Activated CD4-positive, alpha-beta T cell treated with anti-CD3 and anti-CD28 coated beads, Interleukin-2, amount 50 U/mL, for 16 hours (primary cell): ENCODE measurements at places on chromosomes 4 and X.

GRCh38 chr4:8552024-8552423 is 28.2 kb upstream of the GPR78 start:
- no peak for DNase-seq

DNA sequence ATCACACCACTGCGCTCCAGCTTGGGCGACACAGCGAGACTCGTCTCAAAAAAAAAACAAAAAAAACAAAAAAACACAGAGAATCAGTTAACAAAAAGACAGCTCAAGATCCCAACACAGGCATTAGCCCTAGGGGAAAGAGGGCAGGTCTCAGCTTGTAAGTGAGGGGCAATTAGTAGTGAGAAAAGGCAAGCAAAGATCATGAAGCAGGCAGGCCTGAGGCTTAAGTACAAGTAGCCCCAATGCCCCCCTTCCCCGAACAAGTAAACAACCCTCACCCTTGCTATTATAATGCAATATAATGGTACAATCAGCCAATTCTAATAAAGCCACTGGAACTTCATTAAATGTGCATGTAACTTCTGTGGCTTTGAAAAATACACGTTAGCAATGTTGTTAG is 17.0 kb downstream of the ADGRA3 start:
- no peak for DNase-seq

- DNase-seq, result no peak
Measured at GRCh38 chr4:172707622-172708021, 461.0 kb upstream of the GALNT7 start.

- no peak for DNase-seq
Measured at GRCh38 chrX:45479196-45479834, 278.6 kb upstream of the DIPK2B start.

GRCh38 chr4:99841129-99841528 is 24.5 kb downstream of the DAPP1 start:
- DNase-seq, result no peak

GRCh38 chrX:130174045-130174704 is 2.4 kb downstream of the RAB33A start:
- DNase-seq, result no peak

GRCh38 chr4:75004755-75005668 is 72.1 kb downstream of the PARM1 start:
- DNase-seq, result no peak

GRCh38 chrX:81120258-81120935 is 81.3 kb downstream of the HMGN5 start:
- DNase-seq, result no peak

DNA sequence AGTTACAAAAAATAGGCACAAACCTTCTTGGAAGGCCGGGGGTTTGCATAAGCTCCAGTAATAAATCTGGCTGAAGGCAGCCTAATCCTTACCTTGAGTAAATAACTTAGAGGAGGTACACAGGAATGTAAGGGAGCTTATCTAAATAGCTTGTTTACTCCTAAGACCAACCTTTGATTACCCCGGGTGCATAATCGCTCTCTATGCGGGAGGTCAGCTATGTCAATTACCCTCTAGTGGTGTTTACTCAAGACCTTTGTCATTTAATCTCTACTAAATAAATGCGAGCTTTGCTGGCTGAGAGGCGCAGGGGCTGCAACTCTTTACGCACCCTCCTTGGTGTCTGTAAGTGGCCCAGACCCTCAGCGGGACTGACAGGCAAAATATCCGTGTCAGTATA is 50.2 kb upstream of the MAP9 start:
- no peak for DNase-seq

- DNase-seq, result no peak
Measured at GRCh38 chr4:137961051-137961438, 281.1 kb downstream of the SLC7A11 start.

DNA sequence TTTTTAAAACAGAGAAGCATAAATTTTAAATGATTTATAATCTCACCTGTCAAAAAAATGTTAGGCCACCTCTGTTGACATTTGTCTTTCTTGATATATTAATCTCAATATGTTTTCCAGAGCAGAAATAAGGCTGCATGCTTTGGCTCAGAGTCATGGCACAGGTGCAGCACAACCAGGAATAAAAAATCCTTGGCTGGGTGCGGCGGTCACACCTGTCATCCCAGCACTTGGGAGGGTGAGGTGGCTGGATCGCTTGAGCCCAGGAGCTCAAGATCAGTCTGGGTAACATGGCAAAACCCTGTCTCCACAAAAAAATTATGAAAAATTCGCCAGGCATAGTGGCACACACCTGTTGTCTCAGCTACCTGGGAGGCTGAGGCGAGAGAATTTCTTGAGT is 18.1 kb downstream of the CPLX1 start:
- DNase-seq, result no peak

DNA sequence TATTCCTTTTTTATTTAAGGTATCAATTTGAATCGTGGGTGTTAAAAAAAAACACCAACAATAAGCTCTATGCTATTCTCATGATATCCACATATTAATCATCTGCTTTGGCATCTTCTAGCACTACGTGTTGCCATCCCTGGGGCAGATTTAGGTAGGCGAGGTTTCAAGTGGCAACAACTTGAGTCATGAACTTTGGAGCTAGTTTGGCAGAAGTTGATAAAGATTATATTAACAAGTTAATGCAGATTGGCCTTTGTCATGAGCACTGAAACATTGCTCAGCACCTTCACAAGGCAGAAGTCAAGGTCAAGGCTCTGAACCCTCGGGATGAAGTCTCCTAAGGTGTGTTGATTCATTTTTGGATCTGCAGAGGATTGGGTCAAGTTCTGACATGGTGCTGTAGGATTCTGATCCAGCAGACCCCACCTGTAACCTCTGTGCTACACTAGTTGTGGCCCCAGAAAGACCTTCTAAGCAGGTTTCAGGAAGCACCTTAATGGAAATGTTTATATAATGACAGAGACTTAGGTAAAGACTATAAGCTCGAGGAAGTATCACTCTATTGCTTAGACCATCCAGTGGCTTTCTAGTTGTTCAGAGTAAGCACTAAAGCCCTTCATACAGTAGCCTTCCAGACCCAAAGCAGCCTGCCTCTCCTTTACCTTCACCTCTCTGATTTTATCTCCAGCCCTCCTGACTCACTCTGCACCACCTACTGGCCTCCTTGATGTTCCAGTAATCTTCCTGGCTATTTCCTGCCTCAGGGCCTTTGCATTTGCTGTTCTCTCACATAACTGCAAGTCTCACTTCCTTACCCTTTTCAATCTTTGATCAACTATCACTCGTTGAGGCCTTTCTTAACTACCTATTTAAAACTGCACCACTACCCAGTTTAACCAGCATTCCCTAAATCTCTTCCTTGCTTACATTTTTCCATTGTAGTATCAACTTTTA is 117.0 kb upstream of the SLC4A4 start:
- no peak for DNase-seq

DNA sequence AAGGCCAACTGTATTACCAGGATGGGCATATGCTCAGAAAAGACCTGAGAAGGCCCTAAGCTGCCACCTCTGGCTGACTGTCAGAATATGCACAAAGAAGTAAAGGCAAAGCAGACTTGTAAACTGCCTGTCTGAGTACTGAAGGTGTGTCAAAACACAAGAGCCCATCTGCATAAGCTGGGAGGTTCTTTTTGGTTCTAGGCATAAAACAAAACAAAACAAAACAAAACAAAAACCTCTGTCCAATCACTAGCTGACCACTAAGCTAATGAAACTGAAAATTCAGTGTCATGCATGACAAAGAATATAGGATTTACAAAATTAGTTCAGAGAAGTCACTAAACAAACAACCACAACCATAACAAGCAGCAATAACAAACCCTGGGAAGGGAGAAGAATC is 20.6 kb downstream of the SH3D19 start:
- DNase-seq, result no peak

DNA sequence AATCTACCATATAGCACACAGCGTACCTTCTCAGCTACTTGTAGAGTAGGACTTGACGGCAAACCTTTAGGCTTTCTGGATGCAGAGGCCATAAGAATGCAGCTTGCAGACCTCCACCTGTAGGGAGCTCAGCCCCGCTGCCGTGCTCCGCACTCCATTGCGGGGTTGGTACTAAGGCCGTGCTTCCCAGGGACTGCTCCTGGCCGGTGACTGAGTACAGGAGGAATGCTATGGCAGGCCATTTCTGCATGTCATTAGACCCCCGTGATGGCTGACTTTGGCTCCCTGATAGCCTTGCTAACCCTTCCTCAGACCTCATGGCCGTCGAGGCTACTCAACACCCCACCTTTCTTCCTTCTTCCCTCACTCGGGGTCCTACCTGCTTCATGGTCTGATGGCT is 26.4 kb downstream of the TIGD2 start:
- DNase-seq, result no peak

GRCh38 chr4:152015597-152016302 is 254.9 kb upstream of the GATB start:
- no peak for DNase-seq

DNA sequence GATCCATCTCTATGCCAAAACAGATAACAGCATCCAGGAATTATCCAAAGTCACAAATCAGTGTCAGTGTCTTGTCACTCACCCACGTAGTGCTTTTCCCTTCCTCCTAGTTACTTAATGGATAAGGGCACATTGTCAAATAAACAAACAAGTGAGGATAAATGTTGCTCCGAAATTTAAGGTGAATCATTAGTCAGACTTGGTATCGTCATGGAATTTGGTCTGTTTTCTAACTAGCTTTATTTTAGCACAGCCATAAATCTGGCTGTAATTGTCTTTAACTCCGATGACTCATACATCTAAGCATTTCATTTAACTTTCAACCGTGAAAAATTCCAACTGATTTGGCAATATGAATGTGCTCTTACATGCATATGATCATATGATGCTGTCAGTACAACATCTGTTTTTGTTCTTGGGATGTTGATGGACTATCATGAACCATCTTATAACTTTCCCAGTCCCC is 83.3 kb downstream of the SNCA start:
- no peak for DNase-seq

DNA sequence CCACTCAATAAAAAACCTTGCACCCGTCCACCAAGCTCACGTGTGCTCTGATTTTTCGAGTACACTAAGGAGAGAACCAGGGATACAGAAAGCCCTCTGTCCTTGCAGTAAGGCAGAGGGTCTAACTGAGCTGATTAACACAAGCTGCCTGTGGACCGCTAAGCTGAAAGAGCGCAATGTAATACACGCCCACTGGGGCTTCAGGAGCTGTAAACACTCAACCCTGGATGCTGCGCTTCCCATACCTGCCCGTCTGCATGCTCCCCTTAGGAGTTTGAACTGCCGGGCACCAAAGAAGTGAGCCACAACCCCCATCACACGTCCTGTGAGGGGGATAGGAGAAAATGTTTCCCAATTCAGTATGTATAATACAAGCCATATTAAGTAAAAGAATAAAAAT is 664.8 kb downstream of the PCDH18 start:
- no peak for DNase-seq

DNA sequence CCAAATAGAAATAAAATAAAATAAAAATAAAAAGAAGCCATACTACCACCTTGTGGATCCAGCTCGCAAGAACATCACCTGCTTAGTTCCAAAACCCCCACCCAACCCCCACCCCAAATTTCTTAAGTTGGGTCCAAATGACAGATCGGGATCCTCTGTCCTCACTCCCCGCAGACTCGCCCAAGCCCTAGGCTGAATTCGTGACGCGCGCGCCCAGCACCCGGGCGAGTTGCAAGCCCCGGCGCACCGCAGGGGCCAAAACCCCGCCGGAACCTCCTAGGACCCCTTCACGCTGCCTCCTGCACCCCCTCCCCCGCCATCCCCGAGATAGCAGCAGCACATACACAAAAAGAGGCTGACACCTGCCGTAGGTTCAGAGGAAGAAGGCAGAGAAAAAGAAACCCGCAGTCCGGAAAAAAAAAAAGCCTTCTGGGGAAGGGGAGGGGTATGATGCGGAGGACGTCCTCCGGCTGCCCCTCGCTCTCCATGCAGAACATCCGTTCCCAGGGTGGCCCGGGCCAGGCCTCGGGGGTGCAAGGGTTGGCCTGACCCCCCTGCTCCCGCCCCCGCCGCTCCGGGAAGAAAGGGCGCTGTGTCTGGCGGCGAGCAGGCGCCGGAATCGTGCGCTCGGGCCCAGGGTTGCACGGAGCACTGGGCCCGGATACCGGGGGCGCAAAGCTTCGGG is 2.6 kb downstream of the NLGN4X start:
- no peak for DNase-seq

DNA sequence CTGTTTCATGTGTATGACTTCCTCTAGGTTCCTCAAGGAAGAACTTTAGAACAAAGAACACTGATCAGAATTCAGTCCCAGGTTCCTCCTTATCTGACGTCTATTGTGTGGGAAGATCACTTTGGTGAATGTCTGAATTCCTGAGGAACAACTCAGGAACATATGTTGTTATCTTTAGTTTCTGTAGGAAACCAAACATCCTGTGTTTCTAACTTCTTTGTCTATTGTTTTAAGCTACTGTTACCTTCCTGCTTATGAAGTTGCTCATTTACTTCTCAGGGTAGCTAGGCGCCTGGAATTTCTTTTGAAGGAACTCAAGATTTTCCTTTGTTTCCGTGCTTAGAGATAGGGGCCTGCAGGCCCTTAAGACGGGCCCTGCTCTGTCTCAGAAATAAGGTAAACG is 46.2 kb downstream of the MAGEB5 start:
- no peak for DNase-seq

GRCh38 chrX:22135171-22135711 is 103.1 kb downstream of the PHEX start:
- DNase-seq, result no peak

GRCh38 chr4:13524504-13525243 is 19.6 kb downstream of the NKX3-2 start:
- DNase-seq, result no peak

- DNase-seq, result no peak
Measured at GRCh38 chr4:32133734-32134133, 1413.6 kb downstream of the PCDH7 start.

GRCh38 chrX:11193035-11193469 is 81.9 kb downstream of the HCCS start:
- no peak for DNase-seq

DNA sequence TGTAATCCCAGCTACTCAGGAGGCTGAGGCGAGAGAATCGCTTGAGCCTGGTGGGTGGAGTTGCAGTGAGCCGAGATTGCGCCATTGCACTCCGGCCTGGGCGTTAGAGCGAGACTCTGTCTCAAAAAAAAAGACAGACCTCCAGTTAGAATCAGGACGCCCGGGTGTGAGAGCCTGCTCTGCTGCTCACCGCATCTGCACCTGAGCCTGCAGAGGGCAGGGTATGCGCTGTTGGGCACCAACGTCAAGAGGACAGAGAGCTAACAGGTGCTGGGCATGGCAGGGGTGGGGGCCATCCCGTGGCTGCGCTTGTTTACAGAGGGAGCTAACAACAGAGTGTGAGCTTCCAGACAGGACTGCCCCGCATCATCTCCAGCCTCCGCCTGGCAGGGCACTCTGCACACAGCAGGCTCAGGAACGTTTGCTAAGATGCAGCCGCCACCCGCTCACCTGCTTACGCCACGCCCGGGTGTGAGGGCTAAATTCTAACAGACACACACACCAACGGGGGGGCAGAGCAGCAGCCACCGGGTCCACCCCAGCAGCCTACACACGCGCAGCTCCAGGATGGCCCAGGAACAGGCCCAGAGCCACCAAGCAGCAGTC is 50.0 kb upstream of the CPLX1 start:
- DNase-seq, result no peak

- DNase-seq, result peak; percentile 64
Measured at GRCh38 chr4:127997534-127998388, 32.6 kb downstream of the ABHD18 start.

GRCh38 chrX:107729558-107730297 is 45.9 kb downstream of the TSC22D3 start:
- no peak for DNase-seq
